CD4-positive, alpha-beta T cell treated with Interferon gamma for 1 hour (primary cell): ENCODE measurements at places on chromosomes 3 and 15.

- no peak for DNase-seq
Measured at GRCh38 chr3:182609575-182610156, 183.6 kb upstream of the ATP11B start.

GRCh38 chr3:154044671-154045070, 76.5 kb upstream of the ARHGEF26 start:
- no peak for DNase-seq

DNA sequence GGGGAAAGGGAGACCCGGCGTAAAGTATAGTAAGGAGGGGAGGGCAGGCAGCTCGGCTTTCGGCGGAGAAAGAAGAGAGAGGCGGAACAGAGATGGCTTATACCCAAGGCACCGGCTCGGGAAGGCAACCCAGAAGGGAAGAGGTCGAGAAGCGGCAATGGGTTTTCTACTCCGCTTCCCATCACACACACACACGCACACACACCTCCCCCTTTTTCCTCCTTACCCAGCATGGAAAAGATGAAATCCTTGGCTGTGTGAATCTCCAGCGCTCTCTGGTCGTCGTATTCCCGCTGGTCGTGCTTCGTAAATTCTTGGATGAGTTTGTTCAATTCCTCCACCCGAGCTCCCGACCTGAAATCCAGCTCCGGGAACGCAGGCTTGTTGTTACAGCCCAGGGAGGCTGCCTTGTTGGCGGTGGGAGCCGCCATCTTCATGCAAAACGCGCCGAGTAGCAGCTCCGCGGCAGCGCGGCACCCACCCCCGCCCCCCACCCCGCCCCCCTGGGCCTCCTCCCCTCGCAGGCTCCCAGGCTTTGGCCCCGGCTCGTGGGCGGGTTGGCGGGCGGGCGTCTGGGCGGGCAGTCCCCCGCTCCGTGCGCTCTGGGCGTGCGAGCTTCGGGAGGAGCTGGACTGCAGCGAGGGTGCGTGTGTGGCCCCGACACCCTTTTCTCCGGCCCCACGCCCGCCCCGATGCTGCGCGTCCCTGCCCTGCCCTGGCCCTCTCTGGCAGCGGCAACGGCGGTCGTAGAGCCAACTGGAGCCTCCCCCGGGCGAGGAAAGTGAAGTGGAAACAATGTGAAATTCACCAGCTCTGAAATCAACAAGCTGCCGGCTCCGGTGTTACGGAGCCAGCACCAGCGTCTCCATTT, at the start of gene MB21D2:
MB21D2 (minus strand) TSS at position 453 of the 871 bp plus-strand sequence; CDS start at position 437, 16 bp downstream.
- DNase-seq, result peak; percentile 35

DNA sequence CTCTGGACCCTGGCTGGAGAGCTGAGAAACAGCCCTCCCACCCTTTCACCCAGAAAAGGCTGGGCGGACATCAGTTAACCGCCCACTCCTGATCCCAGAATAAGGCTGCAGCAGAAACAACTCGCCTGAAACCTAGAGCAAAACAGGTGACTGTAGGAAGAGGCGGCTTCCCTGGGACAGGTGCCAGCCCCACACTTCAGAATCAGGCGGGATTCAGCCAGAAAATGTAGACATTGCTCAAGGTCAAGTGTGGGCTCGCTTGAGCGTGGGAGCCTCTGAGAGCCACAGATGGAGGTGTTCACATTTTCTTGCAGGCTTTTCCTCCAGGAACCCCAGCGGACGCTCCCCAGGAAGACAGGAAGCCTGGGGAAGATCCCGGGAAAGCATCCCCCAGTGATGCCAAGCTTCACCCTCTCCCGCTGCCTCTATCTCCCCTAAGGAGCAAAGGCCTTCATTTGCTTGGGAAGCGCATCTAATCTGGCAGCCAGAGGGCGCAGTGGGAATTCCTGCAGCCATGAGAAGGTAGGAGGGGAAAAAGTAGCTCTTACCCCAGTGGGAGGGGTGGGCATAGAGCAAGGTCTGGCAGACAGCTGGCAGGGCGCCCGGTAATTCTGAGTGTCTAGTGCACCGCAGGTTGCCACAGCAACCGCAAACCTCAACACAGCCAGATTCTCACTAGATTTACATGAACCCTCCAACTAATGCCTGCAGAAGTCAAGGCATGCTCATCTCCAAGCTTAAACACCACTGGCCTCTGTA, 77.7 kb downstream of the OCA2 start:
- no peak for DNase-seq

GRCh38 chr3:414063-414462, 217.5 kb downstream of the CHL1 start:
- no peak for DNase-seq

- no peak for DNase-seq
Measured at GRCh38 chr3:5310509-5310908, 123.0 kb downstream of the EDEM1 start.

DNA sequence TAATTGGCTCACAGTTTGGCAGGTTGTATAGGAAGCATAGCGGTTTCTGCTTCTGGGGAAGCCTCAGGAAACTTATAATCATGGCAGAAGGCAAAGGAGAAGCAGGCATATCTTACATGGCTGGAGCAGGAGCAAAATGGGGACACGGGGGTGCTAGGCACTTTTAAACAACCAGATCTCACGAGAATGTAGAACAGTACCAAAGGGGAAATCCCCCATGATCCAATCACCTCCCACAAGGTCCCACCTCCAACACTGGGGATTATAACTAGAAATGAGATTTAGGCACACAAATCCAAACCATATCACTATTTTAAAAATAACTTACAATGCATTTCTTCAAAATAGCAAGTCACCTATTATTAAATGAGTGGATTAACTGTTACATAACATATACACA, 47.1 kb upstream of the ANKRD28 start:
- no peak for DNase-seq

- no peak for DNase-seq
Measured at GRCh38 chr3:31166249-31166885, 271.9 kb upstream of the GADL1 start.

DNA sequence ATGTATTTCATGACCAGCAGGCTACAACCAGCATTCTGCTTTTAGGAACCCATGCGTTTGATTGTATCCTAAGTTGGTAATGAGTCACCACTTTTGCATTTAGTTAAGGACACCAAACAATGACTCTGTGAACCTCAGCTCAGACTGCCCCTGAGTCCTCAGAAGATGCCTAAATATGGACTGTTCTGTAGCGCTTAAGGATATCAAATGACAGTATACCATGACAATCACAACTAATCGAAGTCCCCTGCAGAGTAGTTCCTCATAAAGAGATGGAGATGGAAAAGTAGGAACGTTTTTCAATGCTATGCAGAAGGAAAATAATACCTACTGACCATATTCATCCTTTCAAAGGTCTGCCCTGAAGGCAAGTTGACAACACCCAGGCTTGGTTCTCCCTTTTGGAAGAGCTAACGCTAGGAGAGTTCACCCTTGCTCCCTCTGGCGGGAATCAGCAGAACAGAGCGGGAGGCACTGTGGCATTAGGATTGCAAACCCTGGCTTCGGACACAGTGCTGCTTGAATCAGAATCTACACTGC, 508.6 kb downstream of the FHIT start:
- DNase-seq, result no peak

GRCh38 chr3:174862101-174862500, 3.0 kb downstream of the NAALADL2 start:
- no peak for DNase-seq

DNA sequence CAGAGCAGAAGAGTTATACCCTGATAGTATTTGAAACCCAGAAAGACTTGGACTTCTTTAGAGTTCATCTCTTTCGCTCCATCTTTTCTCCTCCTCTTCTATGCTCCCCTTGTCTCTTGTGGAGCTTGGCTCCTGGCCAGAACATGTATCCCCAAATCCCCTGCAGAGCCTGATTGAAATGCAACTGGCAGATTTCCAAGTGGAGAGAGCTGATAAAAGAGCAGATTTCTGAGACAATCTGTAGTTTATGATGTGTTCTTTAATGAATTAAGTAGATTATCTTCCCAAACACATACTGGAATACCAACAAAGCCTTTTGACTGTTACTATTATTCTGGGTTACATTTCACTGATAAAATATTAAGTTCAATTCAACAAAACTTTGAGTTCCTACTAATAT, 33.4 kb downstream of the UNC13C start:
- no peak for DNase-seq

- no peak for DNase-seq
Measured at GRCh38 chr3:183455089-183455488, 26.7 kb upstream of the MCF2L2 start.

DNA sequence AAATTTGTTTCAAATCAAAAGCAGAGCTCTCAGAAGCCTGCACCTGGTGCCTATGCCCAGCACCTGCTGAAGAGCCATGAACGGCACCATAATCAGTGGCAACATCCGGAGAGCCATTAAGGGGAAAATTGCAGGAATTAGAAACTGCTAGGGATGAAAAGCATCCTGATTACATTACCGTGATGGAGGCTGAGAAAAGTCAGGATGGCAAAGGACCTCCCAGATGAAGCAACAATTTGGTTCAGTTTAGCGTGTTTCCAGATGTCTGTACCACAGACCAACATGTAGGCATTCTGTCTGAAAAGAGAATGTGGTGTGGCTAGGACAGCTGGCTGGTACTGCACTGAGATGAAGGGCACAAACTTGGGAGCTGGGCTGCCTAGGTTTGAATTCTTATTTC, 106.1 kb downstream of the EOMES start:
- no peak for DNase-seq

- DNase-seq, result no peak
Measured at GRCh38 chr3:36944012-36944640, 728 bp downstream of the TRANK1 start.

GRCh38 chr15:66679657-66680108, 22.4 kb upstream of the SMAD6 start:
- no peak for DNase-seq

- DNase-seq, result no peak
Measured at GRCh38 chr15:87082581-87082980, 1002.9 kb downstream of the AGBL1 start.

DNA sequence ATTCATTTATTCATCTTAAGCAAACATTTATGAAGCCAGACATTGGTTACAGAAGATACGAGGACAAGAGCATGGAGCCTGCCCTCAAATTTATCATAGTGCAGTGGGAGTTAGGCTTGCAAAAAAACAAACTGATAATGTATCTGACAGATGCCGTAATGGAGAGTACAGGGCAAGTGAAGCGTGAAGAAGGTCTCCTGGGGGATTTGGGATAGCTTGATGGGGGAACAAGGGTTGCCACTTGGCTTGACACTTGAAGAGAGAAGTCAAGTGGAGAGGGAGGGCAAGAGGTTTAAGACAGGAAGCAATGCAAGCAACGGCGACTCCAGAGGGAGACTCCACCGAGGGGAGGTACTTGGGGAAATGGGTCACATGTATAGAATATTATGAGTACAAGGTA, 129.3 kb downstream of the SSR3 start:
- DNase-seq, result no peak

- no peak for DNase-seq
Measured at GRCh38 chr15:35691173-35691761, 145.3 kb upstream of the DPH6 start.

DNA sequence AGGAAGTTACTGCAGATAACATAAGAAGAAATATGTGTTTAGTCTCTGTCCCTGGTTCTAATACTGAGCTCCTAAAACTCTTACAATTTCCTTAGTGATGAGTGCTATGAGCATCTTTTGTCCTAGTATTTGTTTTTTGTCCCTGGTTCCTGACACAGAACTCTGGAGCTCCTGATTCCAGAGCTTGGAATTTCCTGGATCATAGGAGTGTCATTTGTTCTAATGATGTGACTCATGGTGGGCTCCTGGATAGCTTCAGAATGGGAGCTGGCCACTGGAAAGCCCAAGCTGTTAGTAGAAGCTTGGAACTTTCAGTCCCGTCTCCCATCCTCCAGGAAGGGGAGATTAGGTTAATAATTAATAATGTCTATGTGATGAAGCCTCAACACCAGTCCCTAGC, 98.2 kb downstream of the CNTN6 start:
- DNase-seq, result no peak

GRCh38 chr3:108250626-108251025, 28.4 kb upstream of the IFT57 start:
- no peak for DNase-seq

DNA sequence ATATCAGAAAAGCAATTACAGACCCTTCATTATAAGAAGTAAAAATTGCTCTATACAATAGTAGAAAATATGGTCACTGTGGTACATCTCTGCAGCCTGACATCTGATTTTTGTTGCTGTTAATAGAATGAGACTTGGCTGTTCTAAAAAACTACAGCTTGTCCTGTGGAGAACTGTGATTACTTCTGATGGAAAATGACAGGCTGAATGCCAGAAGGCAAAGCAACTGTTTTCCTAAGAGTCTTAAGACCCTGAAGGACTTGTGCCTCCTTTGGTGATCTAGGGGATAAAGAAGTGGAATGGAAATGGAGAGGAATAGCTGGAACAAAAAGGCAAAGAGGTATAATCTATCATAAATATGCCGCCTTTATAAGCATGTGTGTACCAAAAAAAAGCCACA, 314.8 kb downstream of the BCHE start:
- DNase-seq, result no peak

GRCh38 chr15:67820122-67820991, 5.0 kb upstream of the SKOR1 start:
- no peak for DNase-seq

GRCh38 chr3:147400111-147400510, 6.2 kb downstream of the ZIC4 start:
- DNase-seq, result no peak

GRCh38 chr15:100661156-100661555, 58.8 kb downstream of the ASB7 start:
- DNase-seq, result no peak

DNA sequence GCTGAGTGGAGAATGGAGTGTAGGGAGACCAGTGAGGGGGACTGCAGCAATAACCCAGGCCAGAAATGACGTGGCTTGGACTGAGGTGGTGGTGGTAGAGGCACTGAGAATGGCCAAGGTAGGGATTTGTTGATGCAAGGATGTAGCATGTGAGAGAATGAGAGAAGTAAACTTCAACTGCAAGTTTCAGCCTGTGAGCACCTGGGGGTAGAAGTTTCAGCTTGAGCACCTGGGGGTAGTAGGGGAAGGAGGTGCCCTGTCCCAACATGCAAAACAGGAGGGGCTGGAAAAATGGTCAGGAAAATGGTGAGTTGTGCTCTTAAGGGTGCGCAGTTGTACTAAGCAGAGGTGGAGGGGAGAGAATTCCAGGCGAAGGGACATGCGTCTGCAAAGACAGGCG, 31.0 kb downstream of the IL16 start:
- DNase-seq, result no peak

DNA sequence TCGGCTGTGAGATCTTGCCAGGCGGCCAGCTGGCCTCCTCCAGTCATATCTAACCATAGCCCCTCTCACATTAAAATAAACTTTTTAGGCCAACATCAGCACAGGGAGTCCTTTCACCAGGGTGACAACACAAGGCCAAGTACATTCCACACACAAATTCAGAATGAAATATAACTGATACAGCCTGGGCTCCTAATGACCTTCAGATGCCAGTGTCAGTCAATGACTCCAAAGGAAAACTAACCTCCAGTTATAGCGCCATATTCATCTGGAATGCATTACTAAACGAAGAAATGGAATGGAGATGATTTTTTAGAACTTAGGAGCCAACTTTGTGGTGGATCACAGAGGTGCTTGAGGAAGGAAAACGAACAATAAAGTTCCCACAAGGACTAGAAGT, 205.4 kb downstream of the GREM1 start:
- no peak for DNase-seq

- no peak for DNase-seq
Measured at GRCh38 chr15:37824717-37825382, 109.6 kb upstream of the TMCO5A start.

GRCh38 chr15:27928386-27928785, 170.7 kb downstream of the OCA2 start:
- DNase-seq, result no peak

- DNase-seq, result no peak
Measured at GRCh38 chr15:63054281-63054683, 11.7 kb downstream of the TPM1 start.
